Epithelial cell of proximal tubule (primary cell): ENCODE measurements at places on chromosomes 5 and 9.

- DNase-seq = no peak
These were observed 246.0 kb upstream of the PTPRD start for GRCh38 chr9:10858817-10859216.

DNA sequence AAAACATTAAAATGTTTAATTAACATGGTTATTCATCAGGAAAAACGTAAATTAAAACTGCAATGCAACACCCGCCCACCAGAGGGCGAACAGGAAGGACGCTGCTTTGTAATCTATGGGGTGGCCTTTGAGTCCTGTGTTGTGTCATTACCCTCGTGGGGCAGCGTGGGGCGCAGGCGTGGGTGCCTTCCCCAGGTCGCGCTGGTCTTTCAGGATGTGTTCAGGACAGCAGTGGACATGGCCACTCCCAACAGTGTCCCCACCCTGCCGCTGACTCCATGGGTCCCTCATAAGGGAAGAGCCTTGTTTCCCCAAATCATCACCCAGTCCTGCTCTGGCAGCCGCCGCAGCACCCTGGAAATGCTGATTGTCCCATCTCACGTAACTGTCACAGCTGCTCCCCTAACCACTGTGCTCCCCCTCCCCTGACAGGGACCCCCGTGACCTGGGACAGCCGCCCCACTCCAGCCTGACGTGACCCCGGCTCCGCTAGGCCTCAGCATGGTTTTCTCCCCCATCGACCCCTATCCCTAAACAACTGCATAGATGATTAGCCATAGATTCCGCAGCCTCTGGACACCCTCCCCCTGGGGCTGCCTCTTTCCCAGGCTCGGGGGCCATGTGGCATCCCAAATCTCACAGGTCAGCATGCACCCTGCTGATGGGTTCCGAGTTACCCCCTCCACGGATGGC lies 36.4 kb downstream of the GLT6D1 start:
- DNase-seq = no peak

GRCh38 chr9:98694943-98695342 lies 13.8 kb downstream of the GABBR2 start:
- DNase-seq = no peak

DNA sequence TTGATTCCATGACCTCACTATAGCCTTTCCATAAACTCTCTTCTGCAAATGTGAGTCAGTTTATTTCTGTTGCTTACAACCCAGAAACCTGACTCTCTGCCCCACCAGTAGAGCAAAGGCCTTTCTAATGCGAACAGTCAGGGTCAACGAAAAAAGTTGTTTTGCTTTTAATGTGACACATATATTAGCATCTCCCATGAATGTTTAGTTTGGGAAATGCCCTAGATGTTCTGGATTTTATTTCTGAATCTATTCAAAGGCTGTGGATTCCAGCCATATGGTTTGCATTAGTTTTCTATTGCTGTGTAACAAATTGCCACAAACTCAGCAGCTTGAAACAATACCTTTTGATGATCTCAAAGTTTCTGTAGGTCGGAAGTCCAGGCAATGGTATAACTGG lies 193.5 kb downstream of the GNA14 start:
- DNase-seq = no peak

DNA sequence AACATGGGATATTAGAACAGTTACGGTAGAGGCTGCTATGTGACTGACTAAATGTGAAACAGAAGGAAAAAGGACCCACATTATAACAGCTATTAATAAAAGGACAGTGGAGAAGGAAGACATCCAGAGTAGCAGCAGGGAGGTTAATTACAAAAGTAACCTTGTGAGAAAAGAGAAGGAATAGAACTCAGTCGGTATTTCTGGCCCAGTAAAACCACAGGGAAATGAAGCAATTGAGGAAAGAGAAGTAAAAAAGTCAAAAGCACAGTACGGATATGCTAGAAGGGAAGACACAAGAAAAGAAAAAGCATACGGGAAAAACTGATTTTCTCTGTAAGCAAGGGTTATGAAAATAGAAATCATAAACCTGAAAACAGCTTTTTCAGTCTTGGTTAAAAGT lies 164.7 kb downstream of the RFX3 start:
- no peak for DNase-seq

DNA sequence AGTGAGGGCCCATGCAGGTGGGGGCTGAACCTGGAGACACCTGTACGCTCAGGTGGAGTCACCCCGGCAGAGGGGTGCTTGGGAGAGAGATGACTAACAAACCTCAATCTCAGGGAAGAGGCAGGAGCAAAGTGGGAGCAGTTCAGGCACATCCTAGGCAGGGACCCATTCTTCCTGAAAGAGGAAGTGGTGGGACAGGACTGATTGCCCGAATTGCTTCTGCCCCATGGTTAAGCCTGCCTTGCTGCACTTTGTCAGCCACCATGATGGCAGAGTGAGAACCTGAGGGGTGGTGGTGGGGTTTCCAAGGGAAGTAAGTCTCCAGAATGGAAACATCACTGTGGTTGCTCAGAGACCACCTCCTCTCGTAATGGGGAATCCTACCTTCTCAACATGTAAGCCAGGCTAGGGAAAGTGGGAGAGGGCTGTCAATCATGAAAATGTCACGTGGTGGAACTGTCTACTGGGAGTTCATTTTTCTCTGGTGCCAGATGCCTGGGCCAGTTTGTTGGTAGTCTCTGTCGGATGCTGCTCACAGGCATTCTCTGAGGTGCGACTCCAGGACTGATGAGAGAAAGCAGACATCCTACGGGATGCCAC lies 150.4 kb downstream of the HSPA4 start:
- DNase-seq = no peak

GRCh38 chr5:108345541-108346171 lies 36.2 kb downstream of the FBXL17 start:
- DNase-seq = no peak

DNA sequence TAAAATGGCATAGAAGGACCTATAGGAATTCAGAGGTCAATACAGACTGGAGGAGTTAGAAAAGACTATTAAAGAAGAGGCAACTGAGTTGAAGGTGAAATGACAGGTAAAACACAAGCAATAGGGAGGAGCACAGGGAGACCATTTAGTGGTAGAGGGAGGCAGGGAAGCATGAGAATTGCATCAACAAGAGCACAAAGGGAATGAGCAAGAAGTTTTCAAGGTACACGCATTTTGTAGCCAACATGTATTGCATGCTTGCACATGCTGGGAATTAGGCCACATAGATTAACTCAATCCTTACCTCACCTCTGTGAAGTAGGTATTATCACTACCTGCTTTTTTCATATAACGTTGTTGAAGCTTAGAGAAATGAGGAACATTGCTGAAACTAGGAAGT lies 42.3 kb downstream of the PLPP1 start:
- no peak for DNase-seq

DNA sequence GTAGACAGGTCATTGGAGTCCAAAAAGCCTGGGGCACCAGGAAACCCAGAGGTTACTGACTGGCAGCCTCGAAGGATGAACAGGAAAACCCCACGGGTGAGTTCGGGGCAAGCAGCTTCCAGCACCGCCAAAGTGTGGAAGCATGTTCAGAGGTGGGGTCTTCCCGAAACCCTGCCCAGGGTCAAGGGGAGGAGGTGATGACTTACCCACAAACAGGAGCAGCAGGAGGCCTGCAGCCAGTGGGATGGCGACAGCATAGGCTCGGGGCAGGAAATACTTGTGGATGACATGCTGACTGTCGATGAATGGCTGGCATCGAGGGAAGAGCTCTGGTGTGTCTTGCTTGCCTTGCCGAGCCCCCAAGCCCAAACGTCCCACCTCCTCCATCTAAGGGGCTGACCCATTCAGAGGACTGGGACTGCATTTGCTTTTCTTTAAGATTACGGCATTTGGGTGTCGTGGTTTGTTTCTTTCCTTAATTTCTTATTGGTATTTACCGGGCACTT lies 1.3 kb downstream of the DPM2 start:
- no peak for DNase-seq

- DNase-seq = no peak
These were observed 177.9 kb downstream of the GDNF start for GRCh38 chr5:37661951-37662350.

DNA sequence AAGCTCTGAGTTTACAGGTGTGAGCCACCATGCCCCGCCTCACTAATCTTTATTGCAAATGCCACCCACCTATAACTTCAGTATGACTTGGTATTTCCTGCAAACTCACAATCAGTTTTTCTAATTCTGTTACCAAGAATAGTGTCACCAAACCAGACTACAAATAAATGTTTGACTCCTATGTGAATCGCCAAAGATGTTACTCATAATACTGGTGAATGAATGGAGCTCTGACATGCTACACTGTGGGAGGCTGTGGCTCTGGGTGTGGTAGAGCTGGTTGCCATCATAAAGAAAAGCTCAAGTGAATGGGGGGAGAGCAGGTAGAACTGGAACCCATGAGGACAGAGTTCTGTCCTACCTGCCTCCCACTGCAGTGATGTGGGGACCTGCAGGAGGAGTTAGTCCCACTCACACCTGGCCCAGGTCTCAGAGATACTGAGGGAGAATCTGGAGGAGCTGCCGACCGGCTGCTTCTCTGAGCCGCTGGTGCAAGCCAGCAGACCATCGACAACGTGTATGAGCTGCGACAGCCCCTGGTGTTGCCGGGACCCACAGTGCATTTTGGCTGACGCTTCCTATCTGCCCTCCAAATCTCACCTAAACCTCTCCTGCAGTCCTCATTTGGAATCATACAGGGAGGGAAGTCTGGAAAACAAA lies 95.7 kb downstream of the ENTREP1 start:
- DNase-seq = no peak

DNA sequence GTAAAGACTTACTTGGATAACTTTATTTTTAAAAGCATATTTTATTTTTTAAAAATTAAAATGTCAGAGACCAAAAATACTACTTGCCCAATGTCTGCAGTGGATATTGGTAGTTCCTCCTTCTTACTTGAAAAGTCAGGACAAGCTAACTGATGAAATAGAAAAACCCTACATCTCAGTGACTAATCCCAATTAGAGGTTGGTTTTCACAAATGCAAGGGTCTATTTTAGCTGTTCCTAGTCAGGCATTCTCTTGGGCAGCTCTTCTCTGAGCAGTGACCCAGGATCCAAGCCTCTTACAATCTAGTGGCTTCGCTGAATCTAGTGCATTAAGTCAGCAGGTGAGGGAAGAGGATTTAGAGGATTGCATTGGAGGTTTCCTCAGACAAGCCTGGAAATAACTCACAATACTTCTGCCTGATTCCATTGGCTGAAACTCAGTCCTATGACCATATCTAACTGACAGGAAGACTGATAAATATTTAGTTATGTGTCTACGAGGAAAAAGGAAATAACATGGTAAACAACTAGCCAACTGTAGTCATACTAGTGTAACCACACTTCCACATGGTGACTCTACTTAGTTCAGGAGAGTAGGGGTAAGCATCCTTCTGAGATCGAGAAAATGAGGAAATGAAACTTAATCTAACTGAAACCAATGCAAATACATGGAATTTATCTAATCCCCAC lies 34.2 kb upstream of the MIER3 start:
- no peak for DNase-seq
